ENCODE measurements at places on chromosomes 4 and X.
A peak's percentile ranks its signal among the peaks of the same experiment; 100 is the strongest.

DNA sequence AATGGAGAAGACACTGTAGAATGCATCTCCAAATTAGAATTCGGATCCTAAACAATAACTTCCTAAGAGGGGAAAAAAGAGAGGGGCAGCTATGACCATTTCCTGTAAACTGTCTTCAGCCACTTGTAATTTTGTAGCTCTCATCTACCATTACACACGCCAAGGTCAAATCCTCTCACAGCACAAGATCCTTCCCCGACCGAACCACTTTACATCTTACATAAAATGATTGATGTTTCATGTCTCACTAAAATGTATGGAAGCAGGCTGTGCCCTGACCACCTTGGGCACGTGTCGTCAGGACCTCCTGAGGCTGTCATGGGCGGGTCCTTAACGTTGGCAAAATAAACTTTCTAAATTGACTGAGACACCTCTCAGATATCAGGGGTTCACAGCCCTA is 24.1 kb upstream of the PBDC1 start:
- DNase-seq: peak; percentile 42

GRCh38 chrX:115625572-115626301 is 64.8 kb downstream of the PLS3 start:
- DNase-seq: no peak

DNA sequence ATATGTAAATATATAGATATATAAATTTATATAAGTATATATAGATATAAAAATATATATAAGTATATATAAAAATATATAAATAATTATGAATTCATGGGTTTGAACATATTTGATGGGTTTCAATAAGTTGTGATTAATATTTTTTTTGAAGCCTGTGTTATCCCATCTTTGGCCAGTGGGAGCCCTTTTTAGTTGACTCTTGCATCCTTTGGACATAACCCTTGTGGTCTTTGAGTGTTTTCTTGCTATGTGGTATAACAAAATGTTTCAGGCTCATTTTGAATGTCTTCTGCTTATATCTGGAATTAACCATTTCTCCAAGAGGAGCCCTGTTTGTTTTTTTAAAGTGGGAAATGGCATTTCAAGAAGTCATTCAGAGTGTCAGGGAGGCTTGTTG is 15.2 kb downstream of the SNX25 start:
- no peak for DNase-seq

DNA sequence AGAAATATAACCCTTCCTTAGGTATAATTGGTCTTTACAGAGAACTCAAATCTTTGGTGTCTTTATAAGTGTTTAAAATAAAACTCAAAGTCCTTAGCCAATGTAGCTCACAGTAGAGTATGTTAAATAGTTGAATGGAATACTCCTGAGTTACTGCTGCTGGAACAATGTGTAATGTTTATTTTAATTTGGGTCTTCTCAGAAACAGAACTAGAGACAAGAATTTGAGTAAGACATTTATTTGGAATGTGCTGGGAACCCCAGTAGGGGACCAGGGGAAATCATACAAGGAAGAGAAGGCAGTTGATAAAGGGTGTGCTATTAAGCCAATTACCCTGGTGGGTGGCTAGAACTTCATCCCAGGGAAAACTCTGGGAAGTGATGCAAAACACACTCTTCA is 240.4 kb upstream of the LDB2 start:
- DNase-seq: no peak

DNA sequence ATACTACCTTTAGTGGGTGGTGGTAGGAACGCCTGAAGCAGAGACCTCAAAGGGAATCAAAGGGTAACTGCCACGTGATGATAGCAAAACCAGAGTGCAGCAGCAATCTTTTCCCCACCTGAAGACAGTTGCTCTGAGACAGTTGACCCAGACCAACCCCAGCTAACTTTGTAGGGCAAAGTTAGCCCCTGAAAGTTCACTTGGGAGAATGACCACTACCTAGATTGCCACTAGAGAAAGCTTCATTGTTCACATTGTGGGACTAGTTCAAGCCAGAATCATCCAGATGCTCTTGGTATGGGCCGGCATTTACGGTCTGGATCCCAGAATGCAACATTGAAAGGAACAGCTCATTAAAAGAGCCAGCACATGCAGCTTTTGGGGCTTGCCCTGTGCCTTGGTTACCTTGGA is 4.1 kb downstream of the SEPTIN6 start:
- DNase-seq: no peak

- no peak for DNase-seq
Measured at GRCh38 chr4:112511093-112511802, 4.7 kb downstream of the NEUROG2 start.

DNA sequence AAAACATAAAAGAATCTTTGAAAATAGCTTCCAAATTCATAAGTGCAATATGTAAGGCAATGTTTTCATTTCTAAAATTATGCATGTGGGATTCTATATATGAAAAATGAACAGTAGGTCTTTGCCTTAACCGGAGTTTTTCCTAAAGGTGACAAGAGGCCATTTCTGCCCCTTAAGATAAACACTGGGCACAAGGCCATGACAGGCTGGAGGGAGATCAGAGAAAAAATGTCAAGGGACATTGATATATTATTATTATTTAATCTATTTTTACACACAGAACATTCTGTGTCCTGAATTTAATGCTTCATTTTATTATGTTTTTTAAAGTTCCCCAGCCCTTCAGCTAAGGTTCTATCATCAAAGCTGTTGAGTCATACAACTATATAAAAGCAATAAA is 118.8 kb downstream of the CHM start:
- DNase-seq: no peak

- no peak for DNase-seq
Measured at GRCh38 chr4:88382621-88383020, 4.0 kb downstream of the HERC6 start.

DNA sequence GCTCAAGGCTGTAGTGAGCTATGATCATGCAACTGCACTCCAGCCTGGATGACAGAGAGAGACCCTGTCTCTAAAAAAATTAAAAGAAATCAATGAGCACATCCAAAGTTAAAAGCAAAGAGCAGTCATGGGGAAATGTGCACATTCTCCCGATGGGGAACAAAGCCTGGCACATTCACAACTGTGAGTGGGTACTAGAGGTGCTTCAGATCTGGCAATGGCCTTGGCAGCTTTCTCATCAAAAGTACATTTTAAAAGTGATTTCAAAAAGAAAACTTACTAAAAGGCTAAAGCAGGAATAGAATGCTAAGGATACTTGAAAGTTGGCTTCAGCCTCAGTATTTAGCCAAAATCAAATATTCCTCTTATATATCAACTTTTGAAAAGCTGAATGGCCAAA is 145.9 kb upstream of the MAOA start:
- no peak for DNase-seq

DNA sequence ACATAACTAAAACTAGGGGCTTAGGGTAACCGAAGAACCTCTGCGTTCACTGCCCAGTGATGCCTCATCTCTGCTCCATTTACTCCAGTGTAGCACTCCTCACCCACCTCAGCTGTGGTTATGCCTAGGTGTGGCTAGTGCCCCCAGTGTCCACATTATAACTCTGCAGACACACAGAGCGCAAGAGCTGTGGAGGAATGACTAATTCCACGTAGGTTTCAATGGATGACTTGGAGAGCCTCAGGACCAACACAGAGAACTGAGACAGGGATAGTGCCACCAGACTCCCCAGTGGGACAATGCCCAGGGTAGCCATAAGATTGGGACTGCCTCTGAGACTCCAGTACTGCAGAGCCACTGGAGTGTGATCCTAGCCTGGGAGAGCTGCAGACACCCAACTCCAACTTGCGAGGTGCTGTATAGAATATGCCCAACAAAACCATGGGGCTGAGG is 542.4 kb upstream of the DIPK2B start:
- peak; percentile 76 for DNase-seq

DNA sequence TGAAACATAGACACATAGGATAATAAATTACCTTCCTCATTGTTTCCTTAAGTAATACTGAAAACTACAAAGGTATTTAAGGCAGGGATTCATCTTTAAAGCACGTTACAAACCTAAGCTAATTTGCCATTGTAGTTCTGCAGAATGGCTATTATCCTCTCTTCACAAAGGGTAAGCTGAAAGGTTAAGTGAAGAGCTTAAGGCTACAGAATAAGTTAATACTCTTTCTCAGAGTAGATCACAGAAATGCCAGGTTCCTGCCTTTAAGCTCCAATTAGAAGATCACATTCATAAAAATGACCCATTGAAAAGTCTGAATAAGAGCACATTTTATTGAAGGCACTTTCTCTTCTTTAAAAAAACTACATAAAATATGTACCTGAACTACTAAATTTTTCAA is 42.1 kb upstream of the PRDM5 start:
- no peak for DNase-seq

DNA sequence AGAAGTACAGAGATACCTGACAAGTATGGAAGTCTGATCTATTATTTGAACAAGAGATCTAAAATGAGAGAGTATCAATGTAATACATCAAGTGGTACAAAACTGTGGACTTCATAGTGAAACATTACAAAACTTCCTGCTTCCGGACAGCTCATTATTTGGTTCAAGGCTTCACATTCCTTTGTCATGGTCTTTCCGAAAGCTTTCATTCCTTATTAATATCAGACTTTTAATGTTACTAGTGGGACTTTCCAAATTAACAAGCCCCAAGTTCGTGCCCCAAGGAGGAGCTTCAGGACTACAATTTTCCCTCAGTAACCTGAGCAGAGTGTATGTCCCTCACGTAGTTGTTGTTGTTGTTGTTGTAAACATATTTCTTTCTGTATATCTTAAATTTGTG is 1.2 kb downstream of the CHIC2 start:
- peak; percentile 76 for DNase-seq

GRCh38 chr4:54077812-54078211 is 13.4 kb upstream of the CHIC2 start:
- DNase-seq: no peak

DNA sequence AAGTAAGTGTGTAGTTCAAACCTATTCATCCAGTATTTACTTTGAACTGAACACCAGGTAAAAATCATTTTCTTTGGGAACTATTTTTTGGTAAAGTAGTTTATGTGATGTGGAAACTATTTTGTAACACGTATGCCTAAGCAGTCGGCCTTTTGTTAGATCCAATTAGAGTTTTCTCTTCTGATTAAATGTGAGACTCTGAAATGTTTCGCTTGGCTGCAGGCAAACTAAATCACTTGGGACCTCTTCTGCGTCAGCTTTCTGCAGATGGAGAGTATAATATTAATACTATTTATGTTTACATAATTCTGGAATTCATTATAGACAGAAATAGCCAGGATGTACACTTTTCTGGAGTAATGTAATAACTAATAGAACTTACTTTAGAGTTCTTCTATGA is 46.9 kb downstream of the BMPR1B start:
- DNase-seq: no peak

DNA sequence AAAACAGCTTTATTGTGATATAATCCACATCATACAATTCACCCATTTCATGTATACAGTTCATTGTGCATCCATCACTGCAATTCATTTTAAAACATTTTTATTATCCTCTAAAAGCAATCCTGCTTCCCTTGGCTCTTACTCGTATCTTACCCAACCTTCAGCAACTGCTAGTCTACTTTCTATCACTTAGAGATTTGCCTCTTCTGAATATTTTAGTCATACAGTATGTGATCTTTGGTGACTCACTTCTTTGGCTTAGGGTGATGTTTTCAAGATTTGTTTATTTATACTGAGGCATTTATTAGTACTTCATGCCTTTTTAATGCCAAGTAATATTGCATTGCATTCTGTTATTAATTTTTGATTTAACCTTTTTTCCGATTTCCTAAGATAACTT is 15.0 kb upstream of the MSMO1 start:
- peak; percentile 30 for DNase-seq

GRCh38 chr4:24202579-24202978 is 312.7 kb upstream of the PPARGC1A start:
- DNase-seq: no peak

GRCh38 chrX:115553171-115553570 is 7.8 kb upstream of the PLS3 start:
- DNase-seq: no peak

DNA sequence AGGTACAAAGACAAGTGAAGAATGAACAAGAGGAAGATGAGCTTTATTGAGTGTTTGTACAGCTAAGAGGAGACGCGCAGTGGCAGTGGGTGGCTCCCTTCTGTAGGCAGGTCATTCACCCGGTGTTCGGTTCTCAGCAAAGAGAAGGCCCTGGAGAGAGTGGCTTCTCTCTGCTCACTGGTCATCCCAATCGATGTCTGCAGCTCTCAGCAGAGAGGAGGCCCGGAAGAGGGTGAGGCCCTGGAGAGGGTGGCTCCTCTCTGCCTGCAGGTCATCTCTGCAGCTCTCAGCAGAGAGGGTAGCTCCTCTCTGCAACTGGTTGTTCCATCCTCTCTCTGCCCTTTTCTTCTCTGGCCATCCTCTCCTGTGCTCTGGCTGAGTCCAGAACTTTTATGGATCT is 126.5 kb downstream of the UGT8 start:
- DNase-seq: no peak

- DNase-seq: no peak
Measured at GRCh38 chr4:24846716-24847115, 51.3 kb downstream of the SOD3 start.

DNA sequence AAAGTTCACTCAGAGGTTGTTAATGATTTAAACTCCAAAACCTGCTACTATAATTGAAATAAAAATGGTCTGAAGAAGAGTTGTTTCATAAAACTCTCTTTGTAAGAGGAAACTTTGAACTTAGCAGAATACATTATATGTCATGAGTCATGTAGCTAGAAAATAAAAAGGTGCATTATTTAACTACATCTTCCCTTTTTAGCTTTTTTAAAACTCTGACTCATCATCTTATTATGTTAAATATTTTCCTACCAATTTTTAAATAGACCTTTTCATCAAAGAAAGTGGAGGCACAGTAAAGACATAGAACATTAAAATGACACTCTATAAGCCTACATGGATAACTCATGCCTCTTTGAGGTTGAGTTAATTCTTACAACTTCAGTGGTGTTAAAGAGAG is 1.2 kb upstream of the ZNF827 start:
- DNase-seq: peak; percentile 36

- DNase-seq: no peak
Measured at GRCh38 chr4:56640621-56641493, 40.2 kb downstream of the HOPX start.

GRCh38 chr4:140811429-140811828 is 55.2 kb upstream of the TBC1D9 start:
- no peak for DNase-seq

DNA sequence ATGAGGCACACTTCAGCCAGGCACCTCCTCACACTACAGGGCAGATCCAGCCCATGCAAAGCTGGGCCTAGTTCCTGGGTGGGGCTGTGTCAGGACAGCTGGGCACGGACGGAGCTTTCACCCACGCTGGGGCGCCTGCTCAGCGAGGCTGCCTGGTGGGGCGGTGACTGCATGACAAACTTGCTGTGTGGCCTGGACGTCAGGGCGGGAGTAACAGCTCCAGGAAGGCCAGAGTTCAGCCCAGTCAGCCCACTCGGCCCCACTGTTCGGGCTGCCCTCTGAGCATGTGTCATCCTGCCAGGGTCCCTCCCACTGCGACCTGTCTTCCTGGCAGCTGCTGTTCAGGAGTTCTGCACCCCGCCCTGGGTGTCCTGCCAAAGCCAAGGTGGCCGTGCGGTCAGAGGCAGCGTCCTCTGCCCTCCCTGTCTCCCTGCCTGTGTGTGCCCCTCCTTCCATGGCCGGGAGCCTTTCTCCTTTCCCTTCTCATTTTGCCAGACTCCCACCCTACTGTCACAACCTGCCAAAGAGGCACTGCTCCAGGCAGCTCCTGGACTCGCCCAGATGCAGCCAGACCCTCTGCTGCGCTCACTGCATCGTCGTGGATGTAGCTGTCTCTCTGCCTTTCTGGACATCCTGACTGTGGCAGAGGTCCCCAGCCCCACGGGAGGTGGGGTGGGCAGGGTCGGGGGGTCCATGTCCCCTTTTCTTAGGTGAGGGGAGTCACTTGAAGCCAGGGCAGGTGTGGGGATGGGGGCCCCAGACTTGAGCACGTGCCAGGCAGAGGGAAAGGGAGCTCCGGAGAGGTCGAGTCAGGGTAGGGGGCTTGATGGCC is 33.0 kb upstream of the KIAA0232 start:
- DNase-seq: peak; percentile 58

All from dermis blood vessel endothelial cell (primary cell).